ENCODE measurements at places on chromosomes 5 and 9.
A peak's percentile ranks its signal among the peaks of the same experiment; 100 is the strongest.

GRCh38 chr5:3787604-3788003 is 192.0 kb downstream of the IRX1 start:
- no peaks in the 10 kb centered on the region for H3K4me1 ChIP-seq
- no peaks in the 10 kb centered on the region for H3K36me3 ChIP-seq
- H3K4me3 ChIP-seq = no peak overlapping the region
- no peak overlapping the region for H3K27ac ChIP-seq
- no peak for DNase-seq

DNA sequence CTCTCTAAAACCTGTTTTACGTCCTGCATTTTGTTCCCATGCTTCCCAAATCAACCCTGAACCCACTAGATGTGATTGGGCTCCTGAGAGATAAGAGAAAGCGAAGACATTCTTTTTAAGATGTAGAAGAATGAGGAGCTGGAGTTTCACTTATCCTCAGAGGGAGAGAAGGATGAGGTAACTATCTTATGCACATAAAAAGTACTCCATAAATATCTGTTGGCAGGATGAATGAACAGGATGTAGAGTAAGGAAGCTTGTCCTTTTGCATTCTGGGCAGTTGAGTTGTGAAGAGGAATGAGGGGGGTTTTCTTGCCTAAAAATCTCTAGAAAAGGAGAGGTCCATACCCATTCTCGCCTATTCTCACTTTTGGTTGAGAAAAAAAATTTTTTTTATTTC is 163.2 kb downstream of the UNC13B start:
- no peak overlapping the region for H3K4me3 ChIP-seq
- peaks cover 4% of the 10 kb centered on the region for H3K4me1 ChIP-seq
- H3K36me3 ChIP-seq = no peaks in the 10 kb centered on the region
- no peak overlapping the region for H3K27ac ChIP-seq

DNA sequence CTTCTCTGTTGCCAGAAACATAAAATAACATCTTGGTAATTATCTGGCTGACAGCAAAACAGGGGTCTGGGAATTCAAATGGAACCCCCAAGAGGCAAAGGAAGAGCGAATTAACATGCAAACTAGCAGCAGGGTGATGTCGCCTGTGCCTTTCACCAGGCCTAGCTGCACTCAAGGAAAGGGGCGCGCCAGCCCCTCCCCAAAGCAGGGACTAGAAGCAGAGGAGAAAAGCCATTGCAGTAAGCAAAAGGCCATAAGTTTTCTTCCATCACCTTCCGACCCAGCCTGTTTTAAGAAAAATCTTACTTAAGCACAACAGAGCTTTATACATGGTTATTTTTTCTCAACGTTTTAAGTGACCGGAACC is 539 bp downstream of the POC5 start:
- H3K4me1 ChIP-seq = peaks cover 33% of the 10 kb centered on the region
- peak overlapping the region; percentile 96 for H3K4me3 ChIP-seq
- no peaks in the 10 kb centered on the region for H3K27me3 ChIP-seq
- no peak for DNase-seq
- peaks cover 49% of the 10 kb centered on the region for H3K36me3 ChIP-seq

GRCh38 chr5:15643731-15644130 is 143.8 kb downstream of the FBXL7 start:
- H3K36me3 ChIP-seq = no peaks in the 10 kb centered on the region
- no peak for DNase-seq
- H3K27ac ChIP-seq = no peak overlapping the region
- peaks cover 2% of the 10 kb centered on the region for H3K4me1 ChIP-seq
- no peak overlapping the region for H3K4me3 ChIP-seq

GRCh38 chr9:36870960-36871359 is 163.1 kb downstream of the PAX5 start:
- no peaks in the 10 kb centered on the region for H3K4me1 ChIP-seq
- no peak overlapping the region for H3K27ac ChIP-seq
- H3K27me3 ChIP-seq = peaks cover 15% of the 10 kb centered on the region
- DNase-seq = no peak

DNA sequence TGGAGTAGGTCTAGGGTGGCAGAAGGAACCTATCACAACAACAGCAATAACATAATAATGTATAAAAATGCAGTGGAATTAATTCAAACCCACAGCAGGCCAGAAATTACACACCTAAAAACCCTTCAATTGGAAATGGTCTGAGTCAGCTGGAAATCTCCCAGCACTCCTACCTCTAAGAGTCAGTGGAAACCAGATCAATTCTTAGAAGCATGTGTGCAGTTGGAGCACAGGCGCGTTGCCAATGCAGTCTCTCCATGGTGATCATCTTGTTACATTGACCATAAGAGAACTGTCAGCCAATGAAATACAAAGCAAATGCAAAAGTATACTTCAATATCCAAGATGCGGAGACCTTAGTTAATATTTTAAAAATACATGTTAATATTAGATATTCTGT is 15.1 kb upstream of the CSNK1G3 start:
- H3K27ac ChIP-seq = no peak overlapping the region
- DNase-seq = no peak
- H3K4me3 ChIP-seq = no peak overlapping the region
- no peaks in the 10 kb centered on the region for H3K36me3 ChIP-seq

- H3K27me3 ChIP-seq = no peaks in the 10 kb centered on the region
- DNase-seq = no peak
- H3K27ac ChIP-seq = no peak overlapping the region
- H3K4me1 ChIP-seq = peaks cover under 1% of the 10 kb centered on the region
Measured at GRCh38 chr9:116599342-116599884, 87.7 kb upstream of the TRIM32 start.

- DNase-seq = no peak
- no peak overlapping the region for H3K4me3 ChIP-seq
- no peak overlapping the region for H3K27ac ChIP-seq
- H3K27me3 ChIP-seq = no peaks in the 10 kb centered on the region
- no peaks in the 10 kb centered on the region for H3K4me1 ChIP-seq
- no peaks in the 10 kb centered on the region for H3K36me3 ChIP-seq
Measured at GRCh38 chr9:14111696-14112095, 202.2 kb downstream of the NFIB start.

- H3K27me3 ChIP-seq = no peaks in the 10 kb centered on the region
- no peak overlapping the region for H3K27ac ChIP-seq
- DNase-seq = no peak
- H3K36me3 ChIP-seq = peaks cover 92% of the 10 kb centered on the region
Measured at GRCh38 chr9:83669067-83669466, 38.7 kb downstream of the UBQLN1 start.

DNA sequence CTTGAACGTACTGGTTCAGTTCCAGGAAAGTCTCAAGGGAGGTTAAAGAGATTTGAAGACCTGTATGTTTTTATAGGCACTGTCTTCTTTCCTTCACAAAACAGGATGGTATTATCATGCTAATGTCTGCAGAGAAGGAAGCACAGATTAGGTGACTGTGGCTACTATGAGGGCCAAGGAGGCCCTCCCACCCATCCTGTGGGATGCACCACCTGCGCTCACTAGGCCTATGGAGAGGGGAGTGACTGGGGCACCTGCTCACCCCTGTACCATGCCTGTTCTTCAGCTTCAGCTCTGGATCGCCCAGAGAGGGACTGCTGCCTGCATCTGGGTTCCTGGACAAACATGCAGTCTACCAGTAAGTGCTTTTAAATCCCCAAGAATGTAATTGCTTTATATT is 469.4 kb downstream of the CCDC171 start:
- no peaks in the 10 kb centered on the region for H3K36me3 ChIP-seq
- H3K4me1 ChIP-seq = no peaks in the 10 kb centered on the region
- no peak overlapping the region for H3K4me3 ChIP-seq
- no peak overlapping the region for H3K27ac ChIP-seq
- H3K27me3 ChIP-seq = no peaks in the 10 kb centered on the region

- H3K4me3 ChIP-seq = no peak overlapping the region
- no peaks in the 10 kb centered on the region for H3K4me1 ChIP-seq
- H3K36me3 ChIP-seq = no peaks in the 10 kb centered on the region
Measured at GRCh38 chr5:121630402-121630801, 221.3 kb upstream of the FTMT start.

GRCh38 chr5:138793575-138793974 is 40.4 kb downstream of the CTNNA1 start:
- H3K36me3 ChIP-seq = no peaks in the 10 kb centered on the region
- H3K4me1 ChIP-seq = peaks cover 24% of the 10 kb centered on the region
- no peak overlapping the region for H3K4me3 ChIP-seq
- no peak overlapping the region for H3K27ac ChIP-seq
- peaks cover 76% of the 10 kb centered on the region for H3K27me3 ChIP-seq

DNA sequence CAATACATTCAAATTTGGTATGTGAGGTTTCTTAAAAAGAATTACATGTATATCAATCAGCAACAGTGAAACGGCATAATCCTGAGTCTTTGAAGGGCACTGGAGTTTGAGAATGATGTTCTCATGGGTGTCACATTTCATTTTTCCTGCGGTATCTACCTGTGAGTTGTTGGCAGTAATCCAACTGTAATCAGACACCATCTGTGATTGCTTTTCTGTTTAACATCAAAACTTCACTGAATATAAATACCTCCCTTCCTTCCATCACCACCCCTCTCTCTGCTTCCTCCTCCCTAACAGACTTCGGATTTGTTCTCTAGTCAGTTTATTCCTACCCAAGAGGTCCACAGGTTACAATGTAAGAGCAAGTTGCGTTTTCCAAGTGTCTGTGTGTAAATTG is 275.2 kb upstream of the PCSK5 start:
- H3K4me3 ChIP-seq = no peak overlapping the region
- no peaks in the 10 kb centered on the region for H3K36me3 ChIP-seq
- no peak overlapping the region for H3K27ac ChIP-seq
- peaks cover 22% of the 10 kb centered on the region for H3K27me3 ChIP-seq
